Kidney (tissue), 22 donors: ENCODE measurements at places on chromosomes 16 and 17.

GRCh38 chr16:1466968-1467521 lies 7.8 kb downstream of the CLCN7 start:
- no peak for DNase-seq

DNA sequence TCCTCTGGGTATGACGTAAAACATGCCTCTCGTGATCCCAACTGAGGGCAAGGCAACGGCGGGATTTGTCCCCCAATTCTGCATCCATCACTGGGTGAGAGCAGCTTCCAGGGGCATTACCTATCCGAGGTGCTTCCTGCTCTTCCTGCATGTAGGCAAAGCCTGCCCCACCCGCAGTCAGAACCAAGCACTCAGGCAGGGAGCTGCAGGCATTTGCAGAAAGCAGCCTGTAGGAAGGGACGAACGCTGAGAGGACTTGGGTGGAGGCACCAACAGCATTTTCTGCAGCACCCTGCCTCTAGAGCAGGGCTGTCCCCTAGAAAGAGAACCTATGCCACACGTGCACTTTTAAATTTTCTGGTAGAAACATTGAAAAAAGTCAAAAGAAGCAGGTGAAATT lies 5.5 kb downstream of the BCO1 start:
- DNase-seq: no peak

GRCh38 chr17:51674579-51675255 lies 414.4 kb downstream of the UTP18 start:
- DNase-seq: no peak

- DNase-seq: no peak
Measured at GRCh38 chr17:27457731-27458523, 1.7 kb downstream of the KSR1 start.

GRCh38 chr17:81726004-81726403 lies 13.9 kb downstream of the SLC25A10 start:
- DNase-seq: no peak

- DNase-seq: no peak
Measured at GRCh38 chr17:11138023-11138422, 103.0 kb upstream of the SHISA6 start.

GRCh38 chr17:57875290-57876022 lies 25.6 kb upstream of the MRPS23 start:
- peak; percentile 95 for DNase-seq

GRCh38 chr16:49547448-49547847 lies 173.8 kb downstream of the C16orf78 start:
- DNase-seq: no peak

- DNase-seq: peak; percentile 76
Measured at GRCh38 chr16:54447576-54448440, 161.2 kb upstream of the IRX3 start.

DNA sequence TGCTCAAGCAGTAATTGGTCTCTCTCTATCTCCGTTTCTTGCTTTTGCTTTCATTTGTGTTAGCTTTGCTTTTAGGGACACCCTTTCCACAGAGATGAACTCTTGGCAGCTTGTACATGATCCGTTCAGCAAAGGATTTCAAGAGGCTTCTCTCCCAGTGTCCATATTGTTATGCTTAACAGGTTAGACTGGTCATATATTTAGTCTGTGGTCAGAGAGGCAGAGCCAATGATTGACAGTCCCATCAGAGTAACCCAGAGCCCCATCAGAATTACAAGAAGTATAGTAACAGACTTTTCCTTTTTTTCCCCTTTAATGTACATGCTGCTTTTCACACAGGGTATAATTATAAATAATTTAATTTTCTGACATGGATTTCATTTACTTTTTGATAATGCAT lies 34.4 kb downstream of the GDPD1 start:
- no peak for DNase-seq

DNA sequence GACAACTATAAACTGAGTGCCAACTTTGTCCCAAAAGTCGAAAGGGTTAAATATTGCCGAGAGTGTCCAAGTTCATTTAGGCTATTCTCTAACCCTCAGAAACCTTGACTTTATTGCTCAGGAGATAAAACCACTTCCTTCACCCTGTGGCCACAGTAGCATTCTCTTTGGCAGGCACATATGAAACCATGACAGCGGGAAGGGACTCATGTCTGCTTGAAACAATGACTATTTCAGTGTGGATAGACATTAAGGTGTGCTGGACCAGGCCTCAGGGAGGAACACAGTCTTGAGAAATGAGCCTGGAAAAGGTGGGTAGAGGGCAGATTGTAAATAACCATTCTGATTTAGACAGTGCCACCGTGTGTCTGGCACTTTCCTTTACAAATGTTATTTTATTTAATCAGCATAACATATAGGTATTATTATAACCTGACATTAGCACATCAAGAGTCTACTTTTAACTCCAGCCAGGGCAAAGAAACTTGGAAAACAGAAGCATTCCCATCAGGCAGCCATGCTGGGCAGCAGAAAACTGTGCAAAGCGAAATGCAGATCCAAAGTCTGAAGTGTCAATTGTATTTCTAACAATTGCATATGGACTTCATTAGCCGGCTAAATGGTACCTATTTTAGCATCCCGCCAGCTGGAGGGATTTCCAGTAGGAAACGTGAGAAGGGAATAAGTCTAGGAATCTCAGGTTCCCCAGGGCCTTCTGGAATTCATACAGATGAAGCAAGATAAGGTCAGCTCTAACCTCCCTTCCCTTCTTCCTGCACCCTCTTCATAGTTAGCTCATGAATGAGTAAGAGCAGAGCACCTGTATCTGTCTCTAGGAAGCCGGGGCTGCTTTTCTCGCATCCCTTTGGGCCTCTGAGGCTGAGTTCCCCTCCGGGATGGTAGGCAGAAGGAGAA lies 212.8 kb upstream of the ELAC2 start:
- DNase-seq: no peak

DNA sequence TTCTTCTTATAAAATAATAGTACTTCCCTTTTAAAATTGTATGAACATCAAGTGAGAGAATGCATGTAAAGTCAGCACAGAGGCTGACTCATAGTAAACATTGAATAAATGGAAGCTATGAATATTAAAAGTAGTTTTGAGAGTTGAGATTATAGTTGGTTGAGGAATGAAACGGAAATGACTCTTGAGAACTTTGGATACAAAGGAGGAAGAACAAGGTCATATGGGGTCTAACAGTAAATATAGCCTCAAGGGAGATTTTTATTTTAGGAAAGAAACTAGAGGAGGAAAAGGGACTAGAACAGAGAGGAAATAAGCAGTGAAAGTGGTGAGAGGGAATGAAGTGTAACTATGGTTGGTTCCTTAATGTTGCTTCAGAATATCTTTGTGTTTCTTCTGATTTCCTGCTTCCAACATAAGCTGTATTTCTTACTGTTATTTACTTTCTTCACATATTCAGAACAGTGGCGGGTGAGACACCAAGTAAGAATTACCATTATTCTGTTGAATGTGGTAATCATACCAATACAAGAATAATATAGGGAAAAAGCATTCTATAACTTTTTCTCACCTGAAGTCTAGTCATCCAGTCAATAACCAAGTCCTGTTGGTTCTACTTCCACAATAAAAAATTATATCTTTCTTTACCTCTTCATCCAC lies 165.1 kb downstream of the CHD9 start:
- no peak for DNase-seq

GRCh38 chr16:10367616-10368188 lies 18.2 kb upstream of the ATF7IP2 start:
- DNase-seq: no peak

GRCh38 chr17:77946900-77947645 lies 11.4 kb upstream of the TNRC6C start:
- no peak for DNase-seq

DNA sequence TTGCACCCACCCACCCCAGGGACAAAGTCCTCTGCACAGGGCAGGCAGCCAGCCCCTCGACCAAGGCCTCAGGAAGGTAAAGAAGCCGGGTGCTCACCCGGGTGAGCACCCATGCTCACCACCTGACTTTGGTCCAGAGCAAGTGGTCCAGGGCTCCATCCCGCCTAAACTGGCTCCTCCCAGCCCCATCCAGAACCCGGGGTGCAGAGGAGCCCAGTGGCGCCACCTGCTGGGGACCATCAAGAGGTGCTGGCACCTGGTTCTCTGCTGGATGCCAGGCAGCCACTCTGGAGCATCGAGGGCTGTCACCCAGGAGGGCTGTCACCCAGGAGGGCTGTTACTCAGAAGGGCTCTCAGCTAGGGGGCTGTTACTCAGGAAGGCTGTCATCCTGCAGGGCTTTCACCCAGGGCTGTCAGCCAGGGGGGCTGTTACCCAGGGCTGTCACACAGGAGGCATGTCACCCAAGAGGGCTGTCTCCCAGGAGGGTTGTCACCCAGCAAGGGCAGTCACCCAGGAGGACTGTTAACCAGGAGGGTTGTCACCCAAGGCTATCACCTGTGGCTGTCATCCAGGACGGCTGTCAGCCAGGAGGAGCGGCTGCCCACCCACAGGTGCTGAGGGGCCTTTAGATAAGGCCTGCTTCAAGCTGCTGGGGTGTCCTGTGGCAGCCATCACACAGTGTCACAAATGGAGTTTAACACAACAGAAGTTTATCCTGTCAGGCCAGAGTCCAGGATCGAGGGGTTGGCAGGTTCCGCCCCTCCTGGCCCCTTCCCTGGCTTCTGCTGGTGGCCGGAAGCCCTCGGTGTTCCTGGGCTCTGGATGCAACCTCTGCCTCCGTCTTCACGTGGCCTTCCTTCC lies 98.5 kb downstream of the TNFRSF13B start:
- no peak for DNase-seq

- no peak for DNase-seq
Measured at GRCh38 chr16:10525214-10525825, 55.1 kb downstream of the EMP2 start.

- no peak for DNase-seq
Measured at GRCh38 chr16:65845466-65846209, 520.9 kb upstream of the CDH5 start.

- DNase-seq: no peak
Measured at GRCh38 chr17:74147966-74148365, 55.5 kb upstream of the RPL38 start.

DNA sequence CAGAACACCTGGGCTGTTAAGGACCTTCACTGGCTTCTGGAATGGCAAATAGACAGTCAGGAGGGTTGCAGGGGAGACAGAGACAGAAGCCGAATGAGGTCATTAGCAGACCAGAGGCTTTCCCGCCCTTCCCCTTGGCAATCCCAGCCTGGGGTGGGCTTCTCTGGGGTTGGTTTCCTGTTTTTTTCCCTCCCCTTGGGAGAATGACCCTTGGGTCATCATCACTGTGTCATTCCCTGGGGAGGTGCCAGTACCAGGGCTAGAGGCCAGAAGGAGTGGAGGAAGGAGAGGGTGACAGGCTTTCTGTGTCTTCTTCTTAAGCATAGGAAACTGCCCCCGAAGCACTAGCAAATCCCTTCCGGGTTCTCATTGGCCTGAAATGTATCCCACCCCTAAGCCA lies 42.9 kb upstream of the IL21R start:
- no peak for DNase-seq

DNA sequence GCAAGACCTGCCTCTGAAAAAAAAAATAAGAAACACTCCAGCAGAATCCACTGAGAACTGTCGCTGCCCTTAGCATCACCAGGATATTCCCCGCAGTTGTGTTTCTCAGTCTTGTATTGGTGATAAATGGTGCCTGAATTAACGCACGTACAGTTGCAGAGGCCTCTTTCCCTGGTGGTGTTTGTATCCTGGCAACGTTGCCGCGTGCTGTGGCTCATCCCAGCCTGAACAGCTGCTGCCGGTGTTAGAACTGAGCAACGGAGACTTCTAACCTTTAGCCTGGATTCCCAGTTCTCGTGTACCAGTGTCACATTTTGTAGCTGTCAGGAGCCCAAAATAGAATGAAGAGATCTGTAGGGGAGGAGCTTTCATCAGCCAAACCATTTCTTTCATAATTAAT lies 4.8 kb downstream of the MLYCD start:
- peak; percentile 55 for DNase-seq

GRCh38 chr17:76251478-76252039 lies 11.3 kb upstream of the RNF157 start:
- no peak for DNase-seq

- DNase-seq: peak; percentile 30
Measured at GRCh38 chr16:89114159-89114981, 20.7 kb downstream of the ACSF3 start.

- DNase-seq: no peak
Measured at GRCh38 chr16:79982862-79983261, 382.3 kb upstream of the MAF start.

DNA sequence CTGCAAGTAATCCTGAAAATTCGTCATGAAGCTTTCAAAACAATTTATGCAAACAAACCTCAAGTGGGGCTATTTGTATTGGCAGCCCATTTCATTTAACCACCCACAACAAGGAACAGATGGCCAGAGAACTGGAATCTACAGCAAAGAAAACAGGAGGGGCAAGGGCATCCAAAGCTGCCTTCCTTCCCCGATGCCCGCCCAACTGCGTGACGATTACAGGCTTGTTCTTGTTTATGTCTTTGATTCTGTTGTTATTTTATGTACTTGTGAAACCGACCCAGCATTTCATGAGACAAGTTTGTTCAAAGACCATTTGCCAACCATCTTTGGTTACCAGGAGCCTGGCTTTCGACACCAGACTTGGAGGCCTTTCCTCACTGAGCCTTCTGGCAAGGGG lies 59.1 kb upstream of the IRX6 start:
- DNase-seq: no peak
